ENCODE measurements at places on chromosomes 11 and 22.

GRCh38 chr11:110317516-110317932 lies 21.1 kb upstream of the RDX start:
- no peak for DNase-seq

DNA sequence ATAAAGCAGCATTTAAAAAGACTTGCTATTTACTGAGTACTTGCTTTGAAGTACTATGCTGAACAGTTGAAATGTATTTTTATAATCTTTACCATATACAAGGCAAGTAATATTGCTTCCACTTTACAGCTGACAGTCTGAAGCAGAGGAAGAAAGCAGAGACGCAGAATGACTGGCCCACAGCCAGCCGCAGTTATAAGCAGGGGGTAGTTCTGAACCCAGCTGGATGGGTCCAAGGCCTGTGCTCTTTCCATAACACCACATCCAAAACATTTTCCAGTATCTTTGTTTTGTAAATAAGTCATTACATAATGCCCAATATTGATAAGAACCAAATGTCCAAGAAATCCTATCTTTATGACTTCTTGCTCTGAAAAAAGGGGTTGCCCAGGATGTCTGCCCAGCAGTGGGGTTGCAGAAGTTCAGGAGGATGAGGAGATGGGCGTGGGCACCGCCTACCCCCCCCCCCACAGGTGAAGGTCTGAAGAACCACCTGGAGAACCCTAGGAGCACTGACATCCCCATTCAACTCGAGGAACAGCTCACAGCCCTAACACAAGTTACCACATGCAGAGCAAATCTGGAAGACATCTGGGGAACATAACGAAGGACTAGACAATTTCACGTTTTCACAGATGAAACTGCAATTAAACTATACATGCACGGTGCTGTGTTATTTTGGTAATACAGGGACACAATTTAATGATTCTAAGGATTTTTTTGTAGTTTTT lies 24.2 kb upstream of the YPEL1 start:
- no peak for DNase-seq

- DNase-seq: no peak
Observed at GRCh38 chr11:118136801-118137200, 15.8 kb downstream of the SCN4B start.

DNA sequence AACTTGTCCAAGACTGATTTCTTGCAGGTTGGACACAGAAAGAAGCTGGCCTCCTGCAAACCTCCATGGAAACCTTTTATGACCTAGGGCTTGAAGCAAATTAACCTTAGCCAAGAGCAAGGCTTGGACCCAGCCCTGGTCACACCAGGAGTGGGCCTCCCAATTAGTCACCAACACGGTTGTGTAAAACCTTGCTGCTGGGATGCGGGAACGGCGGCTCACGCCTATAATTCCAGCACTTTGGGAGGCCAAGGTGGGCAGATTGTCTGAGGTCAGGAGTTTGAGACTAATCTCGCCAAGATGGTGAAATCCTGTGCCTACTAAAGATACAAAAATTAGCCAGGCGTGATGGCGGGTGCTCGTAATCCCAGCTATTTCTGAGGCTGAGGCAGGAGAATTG lies 419.9 kb downstream of the AASDHPPT start:
- no peak for DNase-seq

GRCh38 chr11:113577356-113578032 lies 102.3 kb upstream of the DRD2 start:
- DNase-seq: no peak

DNA sequence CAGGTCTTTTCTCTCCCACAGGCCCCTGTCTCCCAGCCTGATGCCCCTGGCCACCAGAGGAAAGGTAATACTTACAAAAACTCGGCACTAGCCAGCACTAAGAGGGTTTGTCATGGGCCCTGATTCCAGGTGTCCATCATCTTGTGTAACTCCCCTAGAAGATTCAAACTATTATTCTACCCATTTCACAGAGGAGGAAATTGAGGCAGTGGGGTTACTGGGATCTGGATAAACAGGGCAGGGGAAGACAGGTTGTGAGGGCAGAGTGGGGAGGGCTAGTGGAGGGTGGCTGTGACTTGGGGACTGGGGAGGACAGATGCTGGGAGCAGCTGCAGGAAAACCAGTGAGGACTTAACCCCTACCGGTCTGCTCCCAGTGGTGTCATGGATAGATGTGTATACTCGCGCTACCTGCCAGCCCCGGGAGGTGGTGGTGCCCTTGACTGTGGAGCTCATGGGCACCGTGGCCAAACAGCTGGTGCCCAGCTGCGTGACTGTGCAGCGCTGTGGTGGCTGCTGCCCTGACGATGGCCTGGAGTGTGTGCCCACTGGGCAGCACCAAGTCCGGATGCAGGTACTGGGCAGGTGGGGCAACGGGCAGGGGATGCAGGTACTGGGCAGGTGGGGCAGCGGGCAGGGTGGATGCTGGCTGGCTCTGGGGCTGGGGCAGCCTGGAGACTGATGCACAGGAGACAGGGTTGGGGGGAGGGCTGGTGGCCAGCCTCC lies 1.2 kb downstream of the VEGFB start:
- no peak for DNase-seq

DNA sequence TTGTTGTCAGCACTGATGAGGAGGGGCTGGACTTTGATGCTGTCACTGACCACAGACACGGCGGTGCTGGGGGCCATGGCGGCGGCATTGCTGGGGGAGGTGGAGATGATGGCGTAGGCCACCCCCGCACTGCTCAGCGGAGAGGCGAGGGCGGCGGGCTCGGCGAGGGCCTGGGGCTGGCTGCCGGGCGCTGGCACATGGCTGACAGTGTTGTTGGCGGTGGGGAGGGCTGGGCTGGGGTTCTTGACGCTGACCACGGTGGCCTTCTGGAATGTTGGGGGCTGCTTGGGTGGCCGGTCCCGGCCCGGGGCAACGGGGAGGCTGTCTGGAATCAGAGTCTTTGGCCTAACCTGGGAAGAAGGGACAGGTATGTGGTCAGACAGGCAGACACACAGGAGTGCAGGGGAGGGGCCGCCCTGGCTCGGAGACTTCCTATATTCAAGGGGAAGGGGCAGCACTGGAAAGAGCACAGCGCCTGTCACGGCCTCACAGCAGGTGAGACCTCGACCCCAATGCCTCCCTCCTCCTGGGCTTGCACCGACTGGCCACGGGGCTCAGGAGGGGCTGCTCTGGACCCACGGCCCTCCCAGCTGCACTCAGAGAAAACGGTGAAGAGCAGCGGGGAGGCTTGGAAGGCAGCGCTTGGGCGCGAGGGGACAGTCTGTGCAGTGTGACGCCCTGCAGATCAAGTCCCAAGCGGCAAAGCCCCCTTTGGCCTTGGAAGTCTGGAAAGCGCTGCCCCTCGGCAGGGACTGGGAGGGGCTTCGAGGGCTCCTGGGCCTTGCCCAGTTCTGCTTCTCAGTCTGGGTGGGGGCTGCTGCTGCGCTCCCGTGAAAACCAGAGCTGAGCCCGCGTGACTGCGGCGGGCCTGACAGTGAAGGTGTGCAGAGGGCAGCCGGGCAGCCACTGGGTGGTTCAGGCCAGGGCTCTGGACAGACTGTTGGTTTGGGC lies 93.2 kb downstream of the PHF21B start:
- DNase-seq: no peak

DNA sequence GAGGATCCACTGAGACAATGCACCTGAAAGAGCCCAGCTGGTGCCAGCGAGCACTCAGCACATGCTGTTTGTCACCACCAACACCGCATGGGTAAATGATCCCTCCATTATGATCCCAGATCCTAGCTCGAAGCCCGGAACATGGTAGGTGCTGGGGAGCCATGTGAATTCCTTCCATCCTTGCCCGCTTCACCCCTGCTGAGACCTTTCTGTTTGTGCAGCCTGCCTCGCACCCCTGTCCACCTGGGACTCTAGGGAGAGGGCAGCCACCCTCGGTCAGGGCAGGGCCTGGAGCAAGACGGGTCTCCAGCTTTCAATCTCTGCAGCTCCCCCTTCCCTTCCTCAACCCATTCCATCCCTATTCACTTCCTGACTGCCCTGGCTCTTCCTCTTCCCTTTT lies 116.2 kb upstream of the ALX4 start:
- no peak for DNase-seq

GRCh38 chr11:21949763-21950413 lies 243.0 kb upstream of the ANO5 start:
- DNase-seq: no peak

DNA sequence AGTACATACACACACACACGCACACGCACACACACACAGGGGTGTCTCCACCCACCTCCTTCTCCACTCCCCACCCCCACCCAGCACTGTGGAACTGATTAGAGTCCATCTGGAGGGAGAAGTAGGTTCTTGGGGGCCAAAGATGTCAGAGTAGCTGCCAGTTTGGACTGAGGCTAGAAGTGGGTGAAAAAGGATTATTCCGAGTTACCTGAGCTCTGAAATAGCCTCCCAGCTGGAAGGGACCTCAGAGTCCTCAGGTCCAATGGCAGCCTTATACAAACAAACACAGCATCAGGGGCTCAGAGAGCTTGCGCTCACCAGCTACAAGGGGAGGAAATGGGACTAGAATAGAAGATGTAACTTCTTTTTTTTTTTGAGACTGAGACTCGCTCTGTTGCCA lies 20.8 kb downstream of the IL10RA start:
- DNase-seq: no peak

GRCh38 chr11:86983021-86983488 lies 27.9 kb upstream of the FZD4 start:
- no peak for DNase-seq

DNA sequence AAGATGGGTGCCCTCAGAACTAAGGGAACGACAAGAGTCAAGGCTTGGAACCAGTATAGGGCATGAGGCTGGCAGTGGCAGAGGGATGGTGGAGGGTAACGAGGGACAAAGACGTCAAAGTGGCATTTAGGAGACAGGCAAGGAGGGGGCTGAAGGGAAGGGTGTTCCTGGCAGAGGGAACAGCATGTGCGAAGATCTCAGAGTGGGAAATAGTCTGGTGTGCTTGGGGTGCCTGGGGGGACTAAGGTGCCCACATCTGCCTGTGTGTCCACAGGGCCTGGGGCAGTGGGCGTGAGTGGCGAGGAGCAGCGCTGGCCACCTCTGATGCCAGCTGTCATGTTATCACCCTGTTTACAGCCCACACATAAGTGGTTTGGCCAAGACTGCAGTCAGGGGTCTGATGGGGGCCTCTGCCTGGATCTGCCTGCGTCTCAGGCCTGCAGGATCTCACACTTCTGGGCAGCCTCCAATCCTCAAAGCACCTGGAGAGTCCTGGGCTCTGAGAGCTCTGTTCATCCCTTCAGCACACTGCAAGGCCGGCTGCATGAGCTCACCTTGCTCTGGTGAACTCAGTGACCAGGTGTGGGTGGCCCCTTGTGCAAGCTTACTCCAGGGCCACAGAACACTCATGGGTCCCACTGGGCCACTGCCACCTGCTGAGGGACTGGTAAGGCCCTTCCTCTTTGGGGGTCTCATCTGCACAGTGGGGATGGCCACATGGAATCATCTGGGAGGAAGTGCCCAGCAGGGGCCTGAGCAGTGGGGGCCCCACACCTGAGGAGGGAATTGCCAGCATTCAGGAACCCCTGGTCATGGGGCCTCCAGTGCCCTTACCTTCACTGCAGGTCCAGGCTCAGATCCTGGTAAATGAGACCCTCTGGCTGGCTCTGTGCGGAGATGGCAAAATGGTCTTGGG lies 89.7 kb upstream of the SHISAL1 start:
- DNase-seq: no peak

DNA sequence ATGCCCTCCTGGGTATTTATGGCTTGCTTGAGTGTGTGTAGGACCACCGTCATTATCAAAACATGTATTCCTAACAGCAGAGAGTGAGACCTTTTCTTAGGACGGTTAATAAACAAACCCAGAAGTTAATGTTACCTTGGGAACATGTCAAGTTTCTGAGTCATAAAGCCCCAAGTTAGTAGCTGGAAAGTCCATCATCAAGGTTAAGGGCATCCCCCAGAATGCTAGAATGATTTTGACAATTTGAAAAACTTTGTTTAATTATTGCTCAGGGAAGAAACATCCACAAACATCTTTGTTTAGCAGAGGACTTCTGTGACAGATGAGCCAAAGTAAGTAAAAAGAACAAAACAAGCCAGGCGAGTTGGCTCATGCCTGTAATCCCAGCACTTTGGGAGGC lies 20.0 kb downstream of the CAVIN3 start:
- DNase-seq: no peak

DNA sequence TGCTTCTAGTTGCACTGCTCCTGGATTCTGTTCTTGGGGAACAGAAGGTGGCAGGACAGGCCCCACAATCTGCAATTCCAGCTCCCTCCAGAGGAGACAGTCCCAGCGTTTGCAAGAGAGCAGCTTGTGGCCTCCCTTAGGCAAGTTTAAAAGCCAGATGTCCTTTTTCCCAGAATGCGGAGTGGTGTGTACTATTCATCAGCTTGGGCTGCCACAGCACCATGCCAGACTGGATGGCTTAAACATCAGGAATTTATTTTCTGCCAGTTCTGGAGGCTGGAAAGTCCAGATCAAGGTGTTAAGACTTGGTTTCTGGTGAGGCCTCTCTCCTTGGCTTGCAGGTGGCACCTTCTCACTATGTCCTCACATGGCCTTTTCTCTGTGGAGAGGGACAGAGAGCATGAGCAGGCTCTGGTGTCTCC lies 11.7 kb downstream of the MIAT start:
- DNase-seq: no peak

DNA sequence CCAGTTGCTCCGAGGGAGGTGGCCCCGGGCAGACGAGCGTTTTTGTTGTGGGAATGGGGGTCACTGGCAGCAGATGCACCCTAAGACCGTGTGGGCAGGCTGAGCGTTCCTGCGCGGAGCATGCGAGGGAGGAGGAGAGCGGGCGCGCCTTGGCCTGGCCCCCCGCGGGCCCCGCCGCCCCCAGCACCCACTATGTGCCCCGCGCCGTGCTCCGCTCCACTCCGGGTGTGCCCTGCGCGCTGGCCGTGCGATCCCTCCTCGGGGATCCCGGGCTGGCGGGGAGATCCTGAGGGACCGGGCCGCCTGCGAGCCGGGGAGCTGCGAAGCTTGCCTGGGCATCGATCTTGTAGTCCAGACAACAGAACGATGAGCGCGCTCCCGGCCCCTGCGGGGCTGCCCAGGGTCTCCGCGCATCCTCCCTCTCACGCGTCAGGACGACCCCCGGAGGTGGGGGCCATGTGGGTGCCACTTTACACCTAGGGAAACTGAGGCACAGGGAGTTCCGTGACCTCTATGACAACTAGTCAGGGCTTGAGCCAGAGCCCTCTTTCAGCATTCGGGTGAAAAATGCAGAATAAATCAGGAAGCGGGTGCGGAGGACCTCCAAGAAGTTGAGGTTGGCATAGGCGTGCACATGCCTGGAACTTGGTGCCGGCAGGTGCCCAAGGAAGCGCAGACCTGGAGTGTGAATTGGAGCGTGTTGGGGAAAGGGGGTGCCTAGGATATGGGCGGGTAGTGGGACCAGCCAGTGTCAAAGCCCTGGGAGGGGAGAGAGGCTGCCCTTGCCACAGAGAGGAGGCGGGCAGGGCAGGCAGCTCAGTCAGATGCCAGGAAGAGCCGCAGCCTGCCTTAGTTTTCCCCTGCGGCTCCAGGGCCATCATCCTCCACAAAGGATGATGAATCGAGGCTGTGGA lies 1.3 kb upstream of the KMT5B start:
- no peak for DNase-seq

All from activated CD8-positive, alpha-beta memory T cell treated with anti-CD3 and anti-CD28 coated beads for 1 hour (primary cell).